Activated CD4-positive, alpha-beta memory T cell treated with anti-CD3 and anti-CD28 coated beads, Interleukin-2, amount 10 ng/mL, durations not matched to agents 7 days and 5 days (primary cell): ENCODE measurements at places on chromosomes 6 and 20.

DNA sequence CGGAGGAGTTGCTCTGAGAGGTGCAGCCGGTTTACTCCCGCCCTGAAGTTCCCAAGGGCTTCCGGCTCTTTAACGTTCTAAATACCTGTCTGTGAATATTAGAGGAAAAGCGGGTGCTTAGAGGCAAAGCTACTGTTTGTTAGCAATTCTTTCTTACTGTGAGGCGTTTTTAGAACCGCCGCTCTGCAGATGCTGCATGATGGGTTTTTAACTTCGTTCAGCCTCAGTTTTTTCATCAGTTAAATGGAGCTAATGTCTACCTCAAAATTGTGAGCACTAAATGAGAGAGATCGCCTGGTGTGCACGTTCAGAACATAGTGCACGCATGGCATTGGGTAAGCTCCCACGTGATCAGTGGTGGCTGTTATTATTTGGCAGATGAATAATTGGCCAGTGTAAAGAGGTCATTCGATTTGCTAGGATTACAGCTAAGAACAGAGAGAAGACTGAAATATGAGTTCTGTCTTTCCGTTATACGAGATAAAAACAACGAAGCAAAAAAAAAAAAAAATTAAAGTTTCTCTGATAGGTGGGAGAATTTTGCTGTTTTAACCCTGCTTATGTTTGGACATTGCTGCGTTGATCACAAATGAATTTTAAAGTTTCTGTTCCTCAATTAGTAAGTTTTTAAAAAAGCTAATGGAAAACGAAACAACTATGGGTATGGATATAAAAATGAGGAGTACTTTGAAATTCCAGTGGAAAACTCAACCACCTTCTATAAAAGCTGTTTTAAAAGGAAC lies 660 bp upstream of the TFB1M start:
- H3K4me3 ChIP-seq, result peak overlapping the region; percentile 85
- peaks cover 1% of the 10 kb centered on the region for H3K27me3 ChIP-seq
- peaks cover 21% of the 10 kb centered on the region for H3K36me3 ChIP-seq
- DNase-seq, result peak; percentile 75
- H3K4me1 ChIP-seq, result peaks cover 45% of the 10 kb centered on the region

GRCh38 chr6:29909985-29910384 lies 32.3 kb upstream of the HLA-A start:
- no peak for DNase-seq
- H3K27me3 ChIP-seq, result peaks cover 30% of the 10 kb centered on the region
- peaks cover 7% of the 10 kb centered on the region for H3K4me1 ChIP-seq
- no peak overlapping the region for H3K27ac ChIP-seq
- no peak overlapping the region for H3K4me3 ChIP-seq

- no peaks in the 10 kb centered on the region for H3K27me3 ChIP-seq
- peak overlapping the region; percentile 58 for H3K27ac ChIP-seq
- peaks cover 45% of the 10 kb centered on the region for H3K36me3 ChIP-seq
- peak; percentile 84 for DNase-seq
- H3K4me3 ChIP-seq, result no peak overlapping the region
These were observed 11.0 kb downstream of the UQCC2 start for GRCh38 chr6:33700391-33701050.

DNA sequence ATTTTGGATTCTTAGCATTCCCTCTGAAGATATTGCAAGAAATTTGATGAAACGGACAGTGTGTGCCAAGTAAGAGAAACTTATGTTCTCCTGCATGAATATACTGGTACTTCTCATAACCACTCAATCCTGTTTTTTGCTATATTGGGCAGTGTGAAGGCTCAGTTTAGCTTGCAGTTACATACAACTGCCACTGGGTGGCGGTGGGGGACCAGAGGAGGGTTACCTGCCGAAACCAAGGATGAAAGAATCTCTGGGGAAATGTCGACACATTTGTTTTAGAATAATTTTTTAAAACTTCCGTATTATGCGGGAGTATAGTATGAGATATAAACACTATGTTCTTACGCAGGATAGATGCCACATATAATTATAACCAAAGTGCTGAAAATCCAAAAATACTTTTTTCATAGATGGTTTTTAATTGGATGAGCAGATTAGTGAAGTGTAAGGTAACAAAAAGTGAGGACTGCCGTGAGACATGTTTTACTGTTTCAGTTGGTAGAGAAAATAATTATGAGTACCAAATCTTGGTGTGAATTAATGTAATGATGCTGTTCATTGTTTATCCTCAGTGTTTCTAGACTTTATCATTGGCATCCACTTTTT lies 9.7 kb downstream of the TRMT11 start:
- H3K27me3 ChIP-seq, result no peaks in the 10 kb centered on the region
- peaks cover 18% of the 10 kb centered on the region for H3K36me3 ChIP-seq
- peak overlapping the region; percentile 2 for H3K27ac ChIP-seq

DNA sequence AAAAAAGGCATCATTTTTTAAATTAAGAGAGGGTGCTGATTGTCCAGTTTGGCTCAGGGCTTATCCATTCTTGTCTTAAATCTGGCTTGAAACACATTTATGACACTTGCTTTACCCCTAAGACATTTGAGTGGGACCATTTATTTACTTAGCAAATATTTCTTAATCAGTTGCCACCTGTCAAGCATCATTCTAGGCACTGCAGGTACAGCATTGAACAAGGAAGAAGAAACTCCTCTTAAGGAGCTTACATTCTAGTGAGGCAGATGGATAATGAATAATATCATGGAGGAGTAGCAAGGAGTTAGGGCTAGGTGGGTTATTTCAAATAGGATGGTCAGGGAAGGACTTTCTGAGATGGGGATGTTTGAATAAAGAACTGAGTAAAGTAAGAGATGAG lies 189.8 kb downstream of the UTRN start:
- H3K27me3 ChIP-seq, result no peaks in the 10 kb centered on the region
- peaks cover 70% of the 10 kb centered on the region for H3K36me3 ChIP-seq
- peak overlapping the region; percentile 10 for H3K27ac ChIP-seq
- H3K4me1 ChIP-seq, result peaks cover 5% of the 10 kb centered on the region
- DNase-seq, result no peak

DNA sequence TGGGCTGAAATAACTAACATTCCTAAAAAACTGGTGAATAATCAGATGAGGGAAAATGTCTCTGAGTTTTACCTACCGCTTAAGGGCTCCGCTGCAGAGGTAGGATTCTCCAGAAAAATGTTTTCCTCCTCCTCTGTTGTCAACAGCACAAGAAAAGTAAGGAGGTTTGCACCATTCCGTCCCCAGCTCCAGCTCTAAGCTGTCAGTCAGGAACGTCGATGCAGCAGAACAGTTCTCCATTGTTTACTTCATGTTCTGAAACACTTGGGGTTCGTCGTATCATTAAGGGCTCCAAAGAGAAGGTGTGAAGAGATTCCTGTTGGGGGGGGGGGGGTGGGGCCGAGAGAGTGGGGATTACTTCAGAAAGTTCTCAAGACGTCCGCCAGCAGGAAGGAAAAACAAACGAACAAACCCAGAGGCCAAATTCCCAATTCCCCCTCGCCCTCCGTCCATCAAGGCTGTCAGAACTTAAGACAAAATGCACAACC lies 734 bp downstream of the MMS22L start:
- H3K4me3 ChIP-seq, result peak overlapping the region; percentile 94
- H3K27ac ChIP-seq, result peak overlapping the region; percentile 62
- no peak for DNase-seq
- peaks cover 6% of the 10 kb centered on the region for H3K27me3 ChIP-seq
- H3K4me1 ChIP-seq, result peaks cover 42% of the 10 kb centered on the region
